ENCODE measurements at places on chromosomes 12 and 14.
A peak's percentile ranks its signal among the peaks of the same experiment; 100 is the strongest.

- H3K4me3 ChIP-seq = no peak overlapping the region
- no peaks in the 10 kb centered on the region for H3K27me3 ChIP-seq
- no peaks in the 10 kb centered on the region for H3K36me3 ChIP-seq
- no peaks in the 10 kb centered on the region for H3K4me1 ChIP-seq
Measured at GRCh38 chr14:26935733-26936132, 337.9 kb upstream of the NOVA1 start.

DNA sequence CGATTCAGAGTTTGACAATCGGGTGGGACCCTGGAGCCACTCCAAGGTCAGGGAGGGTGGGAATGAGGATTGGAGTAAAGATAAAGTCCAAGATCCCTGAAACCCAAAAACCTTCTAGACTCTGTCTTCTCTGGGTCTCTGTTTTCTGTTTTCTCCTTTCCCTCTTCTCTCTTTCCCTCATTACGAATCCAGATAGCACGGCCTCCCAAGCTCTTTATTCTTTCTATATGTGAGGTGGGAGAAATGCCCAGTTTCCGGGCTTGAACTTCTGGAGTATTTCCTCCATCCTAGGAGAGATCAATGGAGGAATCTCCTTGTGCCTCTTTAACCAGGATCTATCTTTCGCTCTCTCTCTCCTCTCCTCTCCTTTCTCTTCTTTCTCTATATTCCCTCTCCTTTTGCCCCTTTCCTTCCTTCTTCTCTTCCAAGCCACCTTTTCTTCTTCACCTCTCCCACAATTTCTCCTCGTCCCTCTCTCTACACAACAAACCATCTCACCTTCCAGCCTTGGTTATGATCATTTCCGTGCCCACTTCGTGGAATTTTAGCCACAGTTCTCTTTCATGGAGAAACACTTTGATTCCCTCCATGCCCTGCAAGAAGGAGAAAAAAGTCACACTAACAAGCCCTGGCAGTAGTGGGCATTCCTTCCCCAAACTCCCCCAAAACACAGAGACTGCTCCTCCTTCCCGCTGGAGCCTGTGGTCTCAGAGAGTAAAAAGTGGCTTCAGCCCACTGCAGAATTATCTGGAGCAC lies 4.4 kb downstream of the TBX5 start:
- H3K4me3 ChIP-seq = no peak overlapping the region
- H3K27me3 ChIP-seq = peaks cover 15% of the 10 kb centered on the region
- no peak overlapping the region for H3K27ac ChIP-seq
- no peak for DNase-seq
- H3K36me3 ChIP-seq = no peaks in the 10 kb centered on the region
- no peaks in the 10 kb centered on the region for H3K4me1 ChIP-seq

DNA sequence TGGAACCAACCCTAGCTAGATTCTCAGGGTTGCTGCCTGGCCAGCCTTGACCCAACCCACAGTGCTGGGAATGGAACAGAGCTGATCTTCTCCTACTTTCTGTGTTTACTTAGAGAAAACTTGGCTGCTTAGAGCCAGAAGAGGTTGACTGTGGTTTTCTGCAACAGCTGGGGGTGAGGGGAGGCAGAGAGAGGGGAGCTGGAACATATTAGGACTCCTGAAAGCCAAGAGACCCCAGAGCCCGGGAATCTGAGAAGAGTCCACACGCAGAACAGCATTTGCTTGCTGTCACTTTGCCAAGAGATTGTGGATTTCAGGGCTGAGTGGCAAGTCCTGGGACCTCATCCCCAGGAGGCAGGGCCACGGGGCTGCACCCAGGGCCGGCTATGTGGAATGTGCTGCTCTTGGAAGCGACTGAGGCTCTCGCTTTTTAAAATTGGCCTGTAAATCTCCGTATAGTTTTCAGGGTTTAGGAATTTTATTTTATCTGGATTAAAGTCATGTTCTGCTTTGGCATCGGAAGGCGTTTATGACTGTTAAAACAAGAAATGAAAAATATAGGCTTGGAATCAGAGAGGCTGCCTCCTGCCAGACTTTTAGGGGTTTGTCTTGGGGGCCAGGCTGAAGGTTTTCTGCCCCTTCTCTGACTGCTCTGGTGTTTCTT lies 22.3 kb upstream of the MED13L start:
- H3K36me3 ChIP-seq = peaks cover 3% of the 10 kb centered on the region
- H3K4me1 ChIP-seq = no peaks in the 10 kb centered on the region
- peaks cover 18% of the 10 kb centered on the region for H3K27me3 ChIP-seq

DNA sequence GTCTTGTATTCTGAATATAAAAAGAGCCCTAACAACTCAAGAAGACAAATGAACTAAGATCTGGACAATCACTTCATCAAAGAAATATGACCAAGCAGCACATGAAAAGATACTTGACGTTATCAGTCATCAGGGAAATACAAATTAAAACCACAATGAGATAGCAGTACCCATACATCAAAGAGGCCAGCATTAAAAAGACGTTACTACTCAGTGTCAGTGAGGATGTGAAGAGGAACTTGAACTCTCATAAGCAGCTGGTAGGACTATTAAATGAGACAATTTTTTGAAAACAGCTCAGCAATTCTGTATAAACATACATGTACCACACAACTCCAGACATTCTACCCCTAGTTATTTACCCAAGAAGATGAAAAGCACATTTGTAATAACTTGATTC lies 55.9 kb downstream of the FERMT2 start:
- no peak overlapping the region for H3K27ac ChIP-seq
- DNase-seq = no peak
- peaks cover 3% of the 10 kb centered on the region for H3K36me3 ChIP-seq

GRCh38 chr14:79278798-79279644 lies 932.3 kb downstream of the DIO2 start:
- DNase-seq = no peak
- H3K27ac ChIP-seq = no peak overlapping the region
- H3K4me1 ChIP-seq = no peaks in the 10 kb centered on the region
- no peak overlapping the region for H3K4me3 ChIP-seq

DNA sequence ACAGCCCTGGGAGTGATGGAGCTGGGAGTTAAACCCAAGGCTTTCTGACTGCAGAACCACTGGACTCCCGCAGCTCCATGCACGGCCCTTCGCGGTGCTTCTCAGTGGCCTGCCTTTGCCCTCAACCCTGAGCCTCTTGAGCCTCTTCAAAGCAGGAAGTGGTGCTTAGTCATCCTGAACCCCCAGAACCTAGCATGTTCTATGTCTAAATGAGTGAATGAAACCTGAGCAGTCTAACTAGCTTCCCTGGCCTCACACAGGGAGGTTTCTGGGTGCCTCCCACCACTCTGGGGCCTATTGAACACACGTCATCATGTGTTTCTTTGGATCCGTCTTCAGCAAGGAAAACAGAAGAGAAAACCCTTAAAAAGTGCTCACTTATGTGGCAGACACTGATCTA lies 117.9 kb upstream of the SFSWAP start:
- no peaks in the 10 kb centered on the region for H3K36me3 ChIP-seq
- no peak for DNase-seq
- H3K4me1 ChIP-seq = peaks cover 17% of the 10 kb centered on the region

DNA sequence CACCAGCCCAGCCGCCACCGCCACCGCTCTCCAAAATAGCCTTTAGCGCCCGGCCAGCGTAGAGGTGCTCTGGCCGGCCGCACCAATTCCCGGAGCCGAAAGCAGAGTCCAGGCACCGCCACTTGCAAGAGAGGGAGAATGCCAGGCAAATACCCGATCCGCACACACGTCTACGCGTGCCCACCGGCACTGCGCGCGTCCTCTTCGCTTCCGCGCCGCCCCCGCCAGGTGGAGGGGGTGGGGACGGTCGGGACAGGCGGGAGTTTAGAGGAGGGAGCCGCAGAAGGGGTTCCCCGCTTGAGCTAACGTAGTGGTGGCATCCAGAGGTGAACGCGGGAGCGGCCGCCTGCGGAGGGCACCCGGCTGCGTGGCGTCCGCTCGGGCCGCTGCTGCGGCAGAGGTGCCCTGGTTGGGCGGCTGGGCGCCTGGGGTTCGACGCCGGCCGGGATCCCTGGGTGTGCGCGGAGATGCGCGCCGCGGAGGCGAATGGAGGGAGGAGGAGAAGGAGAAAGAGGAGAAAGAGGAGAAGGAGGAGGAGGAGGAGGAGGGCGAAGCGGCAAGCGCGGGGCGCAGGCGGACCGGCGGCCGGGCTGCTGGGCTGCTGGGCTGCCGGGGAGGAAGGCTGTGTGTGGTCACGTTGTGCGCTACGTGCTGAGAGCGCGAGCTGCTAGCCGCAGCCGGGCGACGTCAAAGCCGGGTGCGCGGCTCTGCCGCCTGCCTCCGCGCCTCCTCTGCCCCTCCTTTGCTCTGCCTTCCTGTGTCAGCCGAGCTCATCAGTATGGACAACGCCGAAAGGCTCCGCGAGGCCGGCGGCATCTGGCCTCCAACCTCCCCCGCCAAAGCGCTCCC lies at the start of gene MDGA2:
Gene MDGA2 (minus strand): TSS at position 140 of the 849 bp plus-strand sequence.
- peaks cover 3% of the 10 kb centered on the region for H3K36me3 ChIP-seq
- H3K4me3 ChIP-seq = no peak within 1 kb of the TSS
- peaks cover 9% of the 10 kb centered on the region for H3K27me3 ChIP-seq
- H3K4me1 ChIP-seq = no peaks in the 10 kb centered on the region
- no peak within 1 kb of the TSS for H3K27ac ChIP-seq

GRCh38 chr12:101707131-101707782 lies 9.8 kb downstream of the CHPT1 start:
- no peaks in the 10 kb centered on the region for H3K27me3 ChIP-seq
- no peaks in the 10 kb centered on the region for H3K36me3 ChIP-seq
- H3K27ac ChIP-seq = no peak overlapping the region
- no peak overlapping the region for H3K4me3 ChIP-seq
- H3K4me1 ChIP-seq = peaks cover 8% of the 10 kb centered on the region
- no peak for DNase-seq

GRCh38 chr12:54033980-54034784 lies 1.3 kb downstream of the HOXC5 start:
- peak overlapping the region; percentile 76 for H3K4me3 ChIP-seq
- DNase-seq = no peak
- no peaks in the 10 kb centered on the region for H3K36me3 ChIP-seq
- H3K4me1 ChIP-seq = peaks cover 20% of the 10 kb centered on the region

DNA sequence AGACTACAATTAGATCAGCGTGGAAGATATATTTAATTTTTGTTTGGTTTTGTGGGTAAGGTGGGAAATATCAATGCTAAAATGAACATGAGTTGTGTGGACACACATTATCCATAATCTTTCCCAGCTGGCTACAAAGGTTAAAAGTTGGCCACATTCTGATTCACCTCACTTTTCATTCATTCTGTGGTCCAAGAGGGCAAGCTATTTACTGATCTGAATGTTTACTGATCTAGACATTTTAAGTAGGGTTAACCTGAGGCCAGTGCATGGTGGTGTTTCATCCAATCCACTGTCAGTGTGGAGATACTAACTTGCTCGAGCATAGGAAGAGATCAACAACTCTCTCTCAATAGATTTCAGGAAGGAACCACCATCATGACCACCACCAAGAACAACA lies 71.6 kb downstream of the DCAF5 start:
- peaks cover 19% of the 10 kb centered on the region for H3K36me3 ChIP-seq
- H3K4me1 ChIP-seq = peaks cover 28% of the 10 kb centered on the region
- peak overlapping the region; percentile 2 for H3K27ac ChIP-seq
- DNase-seq = no peak
- peaks cover 3% of the 10 kb centered on the region for H3K27me3 ChIP-seq

DNA sequence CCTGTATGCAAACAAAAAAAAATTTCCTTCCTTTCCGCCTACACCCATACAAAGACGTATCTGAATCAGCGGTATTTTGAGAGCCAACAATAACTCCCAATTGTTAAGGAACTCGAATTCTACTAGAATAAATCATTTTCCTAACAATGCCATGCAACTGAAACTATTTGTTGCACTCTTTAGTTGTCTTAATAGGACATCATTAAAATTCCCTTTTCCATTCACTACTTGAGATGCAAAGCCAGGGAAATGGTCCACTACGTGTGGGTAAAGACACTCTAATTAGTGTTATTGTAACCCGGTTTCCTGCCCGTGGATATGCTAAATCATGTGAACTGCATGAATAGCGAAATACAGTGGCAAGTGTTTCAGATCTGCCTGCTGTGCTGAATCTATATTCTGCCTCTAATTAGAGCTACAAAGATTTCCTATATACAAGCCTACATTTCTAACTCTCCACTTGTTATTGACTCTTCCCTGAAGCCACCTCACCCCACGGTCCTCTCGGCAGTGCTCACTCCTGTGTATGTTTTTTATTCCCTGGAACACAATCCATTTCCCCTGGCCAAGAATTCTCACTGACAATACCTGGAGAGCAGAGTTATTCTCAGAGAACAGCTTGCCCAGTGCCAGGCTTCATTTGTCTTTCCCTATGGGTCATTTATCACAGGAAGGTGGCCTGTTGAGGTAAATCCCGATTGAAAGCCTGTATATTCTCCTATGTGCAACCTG lies 168.3 kb downstream of the PAWR start:
- no peak overlapping the region for H3K27ac ChIP-seq
- no peaks in the 10 kb centered on the region for H3K27me3 ChIP-seq

DNA sequence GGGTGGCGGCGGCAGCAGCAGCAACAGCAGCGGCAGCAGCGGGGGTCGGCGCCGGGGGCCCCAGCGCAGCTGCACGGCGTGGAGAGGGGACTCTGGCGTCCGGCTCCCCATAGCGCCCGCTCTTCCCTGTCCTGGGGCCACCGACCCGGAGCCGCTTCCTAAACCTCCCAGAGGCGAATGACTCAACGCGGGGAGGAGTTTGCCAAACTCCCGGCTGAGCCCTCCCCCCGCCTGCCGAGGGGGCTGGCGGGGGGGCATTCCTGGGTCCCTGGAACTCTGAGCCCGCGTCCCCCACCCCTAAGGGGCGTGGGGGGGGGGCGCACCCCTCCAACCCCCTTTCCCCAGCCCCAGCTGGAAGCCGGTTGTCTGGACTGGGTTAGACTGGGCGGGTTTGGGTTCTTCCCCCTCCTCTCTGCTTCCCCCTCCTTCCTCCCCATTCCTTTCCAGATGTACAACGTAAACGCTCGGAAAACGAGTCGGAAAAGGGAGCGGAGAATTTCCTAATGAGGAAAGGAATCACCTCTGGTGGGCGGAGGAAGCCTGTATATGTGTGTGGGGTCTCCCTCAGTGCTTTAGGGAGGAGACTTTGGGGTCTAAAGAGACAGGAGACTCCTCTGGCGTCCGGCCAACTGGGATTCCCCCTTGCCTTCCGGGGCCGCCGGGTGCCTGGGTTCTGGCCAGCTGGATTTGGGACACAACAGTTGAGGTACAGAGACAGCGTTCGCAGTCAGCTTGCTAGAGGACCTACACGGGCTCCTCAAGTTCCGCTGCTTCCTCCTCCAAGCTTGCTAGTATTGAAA lies at the start of gene ITGA5:
Gene ITGA5 (minus strand): TSS at position 179 of the 800 bp plus-strand sequence. CDS start 68 bp downstream, at position 111.
- DNase-seq = peak; percentile 40
- peak within 1 kb of the TSS; percentile 98 for H3K4me3 ChIP-seq
- no peaks in the 10 kb centered on the region for H3K36me3 ChIP-seq
- peaks cover 64% of the 10 kb centered on the region for H3K4me1 ChIP-seq

GRCh38 chr14:34177466-34177865 lies 226.6 kb upstream of the EGLN3 start:
- H3K36me3 ChIP-seq = no peaks in the 10 kb centered on the region
- H3K4me3 ChIP-seq = no peak overlapping the region
- peaks cover 3% of the 10 kb centered on the region for H3K27me3 ChIP-seq
- H3K4me1 ChIP-seq = no peaks in the 10 kb centered on the region

- H3K4me3 ChIP-seq = no peak overlapping the region
- no peak overlapping the region for H3K27ac ChIP-seq
- no peaks in the 10 kb centered on the region for H3K36me3 ChIP-seq
- H3K4me1 ChIP-seq = no peaks in the 10 kb centered on the region
Measured at GRCh38 chr14:105746124-105746514, 219.7 kb downstream of the TMEM121 start.

All from immature natural killer cell (primary cell).